Aortic smooth muscle cell (primary cell): ENCODE measurements at places on chromosomes 1 and 21. TPM values are rescaled to one million over a fixed set of nuclear protein-coding genes. Genes with fewer than 3 reads are reported as not detected.

The ADAMTSL4 gene
- total RNA-seq = 6.3 and 10.4 TPM in 2 replicates

The EPHA2 gene
- total RNA-seq = 35.3 and 35.4 TPM in 2 replicates

The RNF207 gene
- 5.3 and 6.8 TPM in 2 replicates for total RNA-seq

The CAPZA1 gene
- 286 and 314 TPM in 2 replicates for total RNA-seq

The NBPF6 gene
- 0.06 TPM in 1 of 2 replicates, not detected in the other for total RNA-seq

The NTMT2 gene
- not detected in 2 replicates for total RNA-seq

The MCOLN2 gene
- 2.6 and 4.6 TPM in 2 replicates for total RNA-seq

The CLDN17 gene
- total RNA-seq = not detected in 2 replicates

The SPOCD1 gene
- 35.8 and 43.3 TPM in 2 replicates for total RNA-seq

The CELSR2 gene
- total RNA-seq = 1.1 and 1.5 TPM in 2 replicates
